ENCODE measurements at places on chromosomes 13 and 19.

GRCh38 chr19:56400485-56400884 lies 3.6 kb upstream of the ZNF583 start:
- no peak for DNase-seq

- peak; percentile 67 for DNase-seq
Observed at GRCh38 chr19:56476651-56477428, at the start of gene ZNF667. ZNF667 (minus strand) TSS chr19:56477345; CDS start chr19:56462370, 14,975 bp downstream.

DNA sequence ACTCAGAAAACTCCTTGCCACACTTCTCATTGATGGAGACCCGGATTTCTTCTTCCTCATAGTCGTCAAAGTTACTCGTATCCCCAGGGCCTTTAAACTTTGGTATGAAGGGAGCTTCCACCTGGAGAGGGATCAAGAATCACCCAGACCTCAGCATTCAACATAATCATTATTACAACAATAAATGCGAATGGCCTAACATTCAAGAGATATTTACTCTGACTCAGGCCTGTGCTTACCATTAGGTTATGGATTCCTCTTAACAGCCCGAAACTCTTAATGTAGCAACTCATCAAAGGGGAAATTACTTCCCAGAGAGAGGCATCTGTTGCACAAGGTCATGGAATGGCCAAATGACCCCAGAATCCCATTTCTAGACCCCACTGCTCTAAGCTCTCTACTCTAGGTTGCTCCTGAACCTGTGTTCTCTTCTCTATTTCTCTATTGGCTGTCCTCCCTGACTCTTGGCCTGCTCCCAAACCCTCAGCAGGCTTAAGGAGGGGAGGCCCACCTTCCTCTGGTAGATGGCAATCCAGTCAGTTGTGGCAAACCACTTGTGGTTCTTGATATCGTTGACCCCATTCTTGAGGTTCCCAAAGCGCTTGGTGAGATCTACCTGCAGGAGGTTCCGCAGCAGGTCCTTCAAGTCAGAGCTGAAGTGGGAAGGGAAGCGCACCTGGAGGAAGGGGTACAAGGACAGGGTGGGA lies 2.7 kb upstream of the SAMD1 start:
- DNase-seq, result no peak

- no peak for DNase-seq
Observed at GRCh38 chr13:41557719-41558118, 100.4 kb downstream of the RGCC start.

- no peak for DNase-seq
Observed at GRCh38 chr13:31060220-31060619, 101.5 kb downstream of the HSPH1 start.

- no peak for DNase-seq
Observed at GRCh38 chr19:2033825-2034159, 17.3 kb downstream of the MKNK2 start.

DNA sequence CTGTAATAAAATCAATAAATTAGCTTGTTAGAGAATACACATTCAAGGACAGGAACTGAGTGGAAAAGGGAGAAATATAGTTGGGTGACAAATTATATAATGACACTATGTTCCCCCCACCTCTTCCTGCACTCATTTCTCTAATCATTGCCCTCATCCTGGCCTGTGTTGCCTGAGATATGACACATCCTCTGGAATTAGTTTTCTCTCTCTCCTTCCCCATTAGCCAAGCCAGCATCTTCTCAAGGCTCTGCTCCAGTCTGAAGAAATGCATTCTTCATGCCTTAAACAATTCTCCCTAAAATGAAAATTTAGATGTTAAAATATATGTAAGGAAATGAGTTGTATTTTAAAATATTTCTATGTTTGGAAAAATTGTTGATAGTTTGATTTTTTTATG lies 280.3 kb downstream of the POU4F1 start:
- no peak for DNase-seq

DNA sequence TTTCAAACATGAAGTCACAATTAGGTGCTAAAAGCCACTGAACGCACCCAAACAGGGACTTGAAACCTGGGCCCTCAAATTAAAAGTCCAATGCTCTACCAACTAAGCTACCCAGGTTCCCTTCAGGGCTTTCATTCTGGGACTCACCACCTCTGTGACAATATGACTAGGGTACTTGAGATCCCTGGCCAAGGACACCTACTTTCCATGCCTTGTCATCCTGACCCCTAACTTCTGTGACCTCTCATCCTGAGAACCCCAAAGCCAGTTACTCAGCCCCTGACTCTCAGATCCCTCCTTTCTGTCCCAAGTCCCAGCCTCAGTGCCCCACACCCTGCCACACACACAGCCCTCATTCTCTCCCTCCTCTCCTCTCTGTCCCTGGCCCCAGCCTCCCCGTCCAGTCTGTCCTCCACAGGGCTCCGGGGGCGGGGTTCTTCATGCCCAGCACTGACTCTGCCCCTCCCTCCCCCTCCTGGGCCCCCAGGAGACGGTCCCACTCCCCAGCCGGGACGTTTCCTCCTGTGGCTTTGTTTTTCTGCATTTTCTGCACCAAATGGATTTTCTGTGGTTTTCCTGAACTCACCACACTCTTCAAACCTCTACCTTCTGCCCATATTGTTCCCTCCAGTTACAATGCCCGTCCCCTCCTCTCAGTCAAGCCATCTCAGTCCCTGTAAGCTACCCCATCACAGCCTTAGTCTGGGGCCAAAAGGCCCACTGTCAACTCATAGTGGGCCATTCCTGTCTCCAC lies 7.0 kb downstream of the RCN3 start:
- DNase-seq, result no peak

GRCh38 chr13:23796551-23796950 lies 92.6 kb downstream of the MIPEP start:
- no peak for DNase-seq

- DNase-seq, result no peak
Observed at GRCh38 chr19:3263866-3264265, 39.4 kb downstream of the CELF5 start.

DNA sequence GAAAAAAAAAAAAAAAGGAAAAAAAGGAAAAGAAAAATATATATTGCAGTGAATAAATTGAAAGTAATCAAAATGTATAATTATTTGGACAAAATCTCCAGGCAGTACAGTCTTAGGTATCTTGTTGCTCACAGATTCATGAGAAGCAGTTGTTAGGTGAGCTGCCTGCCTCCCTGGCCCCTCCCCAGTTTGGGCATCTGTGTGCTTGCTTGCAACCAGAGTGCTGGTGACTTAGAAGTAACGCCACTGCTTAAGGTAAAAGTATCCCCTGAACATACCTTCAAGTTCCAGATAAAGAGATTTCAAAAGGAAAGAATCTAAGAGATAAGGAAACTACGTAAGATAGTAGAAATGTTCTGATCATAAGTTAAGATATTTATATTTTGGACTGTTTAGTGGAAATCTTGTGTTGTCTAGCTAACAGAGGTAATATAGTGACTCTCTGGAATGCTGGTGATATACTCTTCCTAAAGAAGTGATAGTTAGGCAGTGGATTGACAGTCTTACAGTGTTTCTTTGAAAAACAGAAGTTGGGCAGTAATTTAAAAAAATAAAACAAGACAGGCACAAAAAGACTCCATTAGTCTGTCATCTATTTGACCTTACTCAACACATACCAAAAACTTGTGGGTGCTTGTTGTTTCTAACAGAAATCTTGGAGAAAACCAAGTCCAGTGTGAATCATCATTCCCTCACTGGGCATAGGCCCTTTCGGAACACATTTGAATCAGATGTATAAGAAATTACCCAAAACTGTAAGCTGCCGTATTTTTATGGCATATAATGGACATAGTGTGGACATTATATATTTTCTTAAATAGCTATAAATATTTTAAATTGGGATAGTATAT lies 38.3 kb upstream of the KCTD4 start:
- no peak for DNase-seq

DNA sequence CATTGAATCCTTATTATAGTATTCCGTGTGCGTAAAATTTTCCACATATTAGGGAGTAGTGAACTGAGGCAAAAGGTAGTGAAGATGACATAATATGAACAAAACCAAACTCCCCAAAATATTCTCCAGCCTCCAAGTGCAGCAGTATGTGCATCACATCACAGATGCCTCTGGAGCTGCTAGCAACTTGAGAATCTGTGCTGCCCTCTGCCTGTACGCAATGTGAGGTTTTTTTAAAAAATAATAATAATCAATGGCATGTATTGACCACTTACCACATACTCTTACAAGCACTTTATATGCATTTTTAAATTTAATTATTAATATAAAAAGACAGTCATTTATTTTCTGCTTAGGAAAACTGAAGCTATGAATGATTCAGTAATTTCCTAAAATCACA lies 583.0 kb upstream of the SPRY2 start:
- no peak for DNase-seq
